ENCODE measurements at places on chromosomes 5 and 9.
A peak's percentile ranks its signal among the peaks of the same experiment; 100 is the strongest.

DNA sequence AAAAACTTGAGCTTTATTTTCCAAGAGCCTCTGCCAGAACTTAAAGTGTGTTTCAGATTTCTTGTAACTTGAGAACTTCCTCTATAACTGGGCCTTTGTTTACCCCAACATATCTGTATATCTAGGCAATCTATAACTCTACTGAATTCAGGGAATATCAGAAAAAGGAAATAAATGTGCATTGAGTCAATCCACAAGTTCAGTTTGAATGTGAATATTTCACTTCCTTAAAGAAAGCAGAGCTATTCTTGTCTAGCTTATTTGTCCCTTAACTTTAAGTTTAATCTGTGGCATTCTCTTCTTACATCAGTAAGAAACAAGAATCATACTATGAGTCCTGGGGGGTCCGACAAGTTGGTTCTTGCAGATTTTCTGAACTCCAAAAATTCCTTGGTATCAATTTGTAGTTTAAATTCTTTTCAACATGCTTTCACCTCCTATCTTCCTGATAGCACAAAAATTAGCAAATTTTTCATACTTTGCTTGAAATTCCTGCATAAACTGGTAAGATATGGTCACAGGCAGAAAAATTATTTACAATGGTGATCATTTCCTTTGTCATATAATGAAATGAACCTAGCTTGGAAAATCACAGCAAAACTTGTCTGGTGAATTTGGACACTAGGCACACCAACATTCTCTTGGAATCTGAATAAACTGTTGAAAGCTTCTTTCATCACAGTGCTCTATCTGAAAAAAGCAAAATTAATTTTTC lies 19.8 kb upstream of the ITGA1 start:
- DNase-seq = no peak

GRCh38 chr5:144028058-144028457 lies 142.4 kb downstream of the YIPF5 start:
- DNase-seq = peak; percentile 84

- peak; percentile 99 for DNase-seq
Measured at GRCh38 chr5:38871790-38872551, 26.2 kb downstream of the OSMR start.

DNA sequence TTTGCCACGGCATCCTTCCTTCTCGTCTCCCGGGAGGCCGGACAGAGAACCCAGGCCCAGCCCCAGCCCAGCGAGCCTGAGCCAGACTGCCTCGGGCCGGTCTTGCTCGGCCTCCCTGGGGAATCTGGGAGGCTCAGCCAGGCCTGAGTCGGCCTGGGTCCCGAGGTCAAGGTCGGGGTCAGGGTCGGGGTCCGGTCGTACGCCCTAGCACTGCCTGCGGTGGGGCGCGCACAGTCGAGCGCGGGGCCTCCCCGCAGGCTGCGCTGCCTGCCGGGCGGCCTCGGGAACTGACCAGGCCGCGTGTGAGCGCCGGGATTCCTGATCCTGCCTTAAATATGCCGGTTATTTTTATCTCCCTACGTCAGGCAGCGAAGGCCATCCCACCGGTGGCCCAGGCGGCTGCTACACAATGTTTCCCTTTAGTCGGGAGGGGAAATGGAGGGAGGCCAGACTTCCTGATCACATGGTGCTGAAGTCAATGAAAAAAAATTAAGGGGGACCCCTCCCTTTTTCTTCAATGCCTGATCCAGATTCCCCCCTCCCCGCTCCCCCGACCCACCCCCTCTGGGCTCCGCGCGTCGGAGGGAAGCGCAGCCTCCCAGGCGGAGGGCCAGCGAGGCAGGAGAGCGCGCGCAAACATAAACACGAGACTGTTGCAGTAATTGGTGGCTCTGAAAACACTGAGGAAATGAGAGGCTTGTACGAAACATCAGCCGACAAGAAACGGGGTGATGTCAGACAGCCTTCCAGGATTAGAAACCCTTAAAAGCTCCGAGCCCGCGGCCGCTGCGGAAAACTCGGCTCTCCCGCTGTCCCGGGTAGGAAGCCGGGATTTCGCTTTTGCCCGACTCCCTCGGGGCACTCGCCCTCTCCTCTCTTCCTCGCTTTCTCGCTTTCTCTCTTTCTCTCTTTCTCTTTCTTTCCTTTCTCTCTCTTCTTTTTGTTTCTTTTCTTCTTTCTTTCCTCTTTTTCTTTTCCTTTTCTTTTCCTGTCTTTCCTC lies 148.2 kb upstream of the KLF4 start:
- DNase-seq = peak; percentile 96

GRCh38 chr5:124888622-124889485 lies 142.4 kb upstream of the ZNF608 start:
- no peak for DNase-seq

- DNase-seq = no peak
Measured at GRCh38 chr9:127184641-127185040, 62.2 kb upstream of the ANGPTL2 start.

DNA sequence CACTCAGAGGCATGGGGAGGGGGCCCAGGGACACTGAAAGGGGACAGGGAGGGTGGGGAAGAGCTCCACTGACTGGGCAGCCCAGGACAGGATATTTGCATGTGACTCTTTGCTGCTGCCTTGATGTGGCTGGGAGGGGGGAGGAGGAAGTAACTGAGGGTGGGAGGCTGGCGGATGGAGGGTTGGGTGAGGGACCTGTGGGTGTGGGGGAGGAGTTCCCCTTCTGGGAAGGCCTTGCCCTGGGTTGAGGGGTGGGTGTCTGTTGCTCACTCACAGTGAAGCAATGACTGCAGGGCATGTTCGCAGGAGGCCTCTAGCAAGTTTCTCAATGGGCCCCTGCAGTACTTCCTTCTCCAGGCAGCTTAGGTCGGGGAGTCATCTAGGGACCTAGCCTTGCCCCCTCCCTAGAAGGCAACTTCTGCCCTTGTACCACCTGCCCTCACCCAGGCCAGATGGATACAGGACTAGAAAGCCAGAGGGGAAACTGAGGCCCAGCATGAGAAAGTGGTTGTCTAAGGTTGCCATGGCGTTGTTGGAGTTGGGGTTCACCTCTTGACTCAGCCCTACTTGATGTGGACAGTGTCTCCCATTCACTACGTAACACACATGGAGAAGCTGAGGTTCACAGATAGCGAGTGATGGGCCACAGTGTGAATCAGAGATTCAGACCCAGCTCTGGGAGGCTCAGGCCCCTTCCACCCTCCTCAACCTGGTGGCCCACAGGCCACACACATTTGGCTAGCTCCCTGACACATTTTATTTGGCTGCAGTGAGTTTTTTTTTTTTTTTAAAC lies 3.0 kb downstream of the GRK6 start:
- no peak for DNase-seq

DNA sequence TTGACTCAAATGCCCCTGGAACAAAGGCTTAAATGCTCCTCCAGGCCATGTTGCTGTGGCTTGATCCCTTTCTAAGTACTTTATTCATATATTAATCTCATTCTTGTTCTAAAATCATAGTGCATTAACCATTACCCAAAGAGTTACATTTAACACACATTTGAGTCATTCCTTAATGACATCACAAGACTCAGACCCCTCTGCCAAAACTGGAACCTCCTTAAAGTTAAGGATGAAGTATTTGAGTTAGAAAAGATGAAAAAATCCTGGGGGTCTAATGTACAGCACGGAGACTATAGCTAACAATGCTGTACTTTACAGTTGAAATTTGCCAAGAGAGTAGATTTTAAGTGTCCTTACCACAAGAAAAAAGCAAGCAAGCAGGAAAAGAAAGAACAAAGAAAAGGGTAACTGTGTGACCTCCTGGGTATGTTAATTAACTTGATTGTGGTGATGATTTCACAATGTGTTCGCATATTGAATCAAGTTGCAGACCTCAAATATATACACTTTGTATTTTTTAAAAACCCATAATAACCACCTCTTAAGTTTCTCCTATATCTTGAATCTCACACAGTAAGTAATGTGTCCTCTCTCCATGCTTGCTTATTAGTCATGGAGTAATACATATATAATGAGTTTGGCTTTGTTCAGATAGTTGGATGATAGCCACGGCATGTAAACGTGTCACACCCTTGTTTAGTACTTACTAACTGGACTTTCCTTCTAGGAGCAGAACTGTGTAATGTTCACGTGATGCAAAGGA lies 376.9 kb downstream of the SEMA5A start:
- no peak for DNase-seq

GRCh38 chr9:126379661-126380360 lies 53.2 kb downstream of the MVB12B start:
- DNase-seq = peak; percentile 27

DNA sequence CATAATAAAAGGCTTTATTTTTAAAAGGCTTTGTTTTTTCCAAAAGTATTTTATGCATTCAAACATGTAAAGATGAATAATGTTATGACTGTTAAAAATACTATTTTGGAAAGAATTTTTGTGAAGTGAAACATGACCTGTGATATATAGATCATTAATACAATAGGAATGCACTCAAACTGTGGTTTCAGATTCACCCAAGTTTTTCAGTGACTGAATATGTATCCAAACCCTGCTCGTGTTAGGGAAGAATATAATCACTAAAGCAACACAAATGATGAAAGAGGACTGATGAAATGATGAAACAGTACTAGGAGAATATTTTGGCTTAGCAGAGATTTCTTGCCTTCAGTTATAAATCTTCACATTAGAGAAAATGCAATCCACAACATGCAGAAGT lies 278.0 kb downstream of the ADAMTS6 start:
- peak; percentile 95 for DNase-seq

DNA sequence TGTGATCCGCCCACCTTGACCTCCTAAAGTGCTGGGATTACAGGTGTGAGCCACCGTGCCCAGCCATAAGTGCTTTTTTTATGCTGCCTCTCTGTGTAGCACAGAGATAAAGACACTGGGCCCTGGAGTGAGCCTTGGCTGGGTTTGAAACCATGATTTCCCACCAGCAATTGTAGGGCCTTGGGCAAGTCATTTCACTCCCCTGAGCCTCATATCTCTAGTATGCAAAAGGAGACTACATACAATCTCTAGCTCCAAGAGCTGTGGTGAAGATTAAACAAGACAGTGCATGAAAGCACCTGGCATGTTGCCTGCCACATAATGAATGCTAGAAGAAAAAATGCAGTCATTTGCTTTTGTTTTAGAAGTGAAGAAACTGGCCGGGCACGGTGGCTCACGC lies 3.9 kb downstream of the FABP6 start:
- peak; percentile 39 for DNase-seq

GRCh38 chr5:116446356-116447005 lies 128.1 kb downstream of the SEMA6A start:
- DNase-seq = no peak

DNA sequence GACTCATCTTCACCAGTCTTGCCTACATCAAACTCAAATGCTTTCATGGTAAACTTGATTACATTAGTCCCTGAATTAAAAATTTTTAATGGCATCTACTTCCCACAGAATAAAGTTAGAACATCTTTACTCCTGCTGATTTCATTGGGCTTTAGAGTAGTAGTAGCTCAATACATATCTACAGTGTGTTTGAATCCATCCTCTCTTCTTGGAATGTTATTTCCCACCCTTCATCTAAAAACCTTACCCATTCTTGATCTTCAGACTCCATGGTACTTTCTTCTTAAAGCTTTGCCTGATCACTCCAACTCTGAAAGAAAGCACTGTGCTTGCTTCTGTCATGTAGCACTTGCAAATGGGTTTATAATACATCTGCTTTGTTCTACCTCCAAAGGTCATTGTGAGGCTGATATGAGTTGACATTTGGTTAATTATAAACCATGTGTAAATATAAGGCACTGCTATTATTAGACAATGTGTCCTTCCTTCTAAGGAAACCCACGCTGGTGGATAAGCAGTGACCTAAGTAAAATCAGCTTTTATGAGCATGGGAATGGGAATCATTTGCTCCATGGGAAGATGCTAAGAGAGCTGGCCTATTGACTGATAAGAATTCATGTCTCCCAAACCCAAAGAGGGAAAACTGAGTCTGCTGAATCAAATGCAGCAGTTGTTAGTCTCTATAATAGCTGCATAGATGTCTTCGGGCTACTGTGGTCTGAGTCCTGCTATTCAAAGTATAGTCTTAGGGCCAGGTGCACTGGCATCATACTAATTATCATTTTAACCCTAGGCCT lies 7.5 kb upstream of the PRLR start:
- DNase-seq = no peak

- DNase-seq = peak; percentile 51
Measured at GRCh38 chr9:33306037-33306436, 15.7 kb downstream of the NFX1 start.

- DNase-seq = no peak
Measured at GRCh38 chr5:120153551-120153950, 310.5 kb upstream of the PRR16 start.

DNA sequence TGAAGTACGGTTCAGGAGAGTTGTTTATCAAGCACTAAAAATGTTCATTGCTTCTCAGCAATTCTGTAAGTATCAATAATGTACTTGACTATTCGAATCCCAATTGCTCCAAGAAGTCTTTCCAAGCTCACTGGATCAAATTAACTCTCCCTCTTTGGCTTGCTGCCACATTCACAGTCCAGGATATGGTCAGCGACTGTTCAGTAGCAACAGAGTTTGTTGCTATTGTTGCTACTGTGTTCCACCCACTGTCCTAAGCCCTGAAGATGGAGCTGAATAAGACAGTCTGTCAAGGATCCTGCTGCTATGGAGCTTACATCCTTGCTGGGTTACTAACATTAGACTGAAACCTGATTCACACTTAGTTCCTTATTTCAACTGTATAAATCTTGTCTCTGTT lies 110.8 kb downstream of the FGF10 start:
- DNase-seq = no peak

DNA sequence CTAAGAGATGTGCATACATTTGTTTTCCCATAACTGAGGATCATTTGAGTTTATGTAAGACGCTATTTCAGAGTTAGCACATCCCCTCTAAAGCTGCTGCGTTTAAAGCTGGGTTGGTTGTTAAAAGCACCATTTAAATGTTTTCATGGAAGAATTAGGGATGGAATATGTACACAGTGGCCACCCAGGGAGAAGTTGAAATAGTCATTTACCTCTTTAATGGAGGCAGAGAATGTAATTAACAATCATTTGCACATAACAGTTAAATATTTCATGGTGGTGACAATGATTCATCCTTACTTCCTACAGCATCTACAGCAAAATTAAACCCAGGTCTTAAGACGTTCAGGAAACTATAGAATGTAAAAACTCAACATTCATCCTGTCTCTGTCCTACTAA lies 100.3 kb downstream of the KIF4B start:
- DNase-seq = no peak

DNA sequence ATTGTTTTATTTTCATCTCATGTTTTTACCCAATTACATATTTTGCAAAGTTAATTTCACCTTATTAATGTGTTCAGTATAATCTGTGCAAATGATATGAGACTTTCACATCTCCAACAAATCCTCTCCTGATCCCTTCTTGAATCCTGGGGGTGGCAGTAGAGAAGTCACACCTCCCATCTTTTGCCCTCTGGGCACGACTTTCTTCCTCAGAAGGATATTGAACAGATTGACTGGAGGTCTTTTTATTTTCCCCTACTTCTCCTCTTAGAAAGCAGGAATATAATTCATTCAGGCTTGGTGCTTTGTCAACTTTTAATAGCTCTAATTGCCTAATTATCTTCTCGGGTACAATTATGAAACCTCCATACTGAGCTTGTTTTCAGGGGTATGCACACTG lies 1037.1 kb upstream of the NUDT12 start:
- DNase-seq = no peak

GRCh38 chr5:14308384-14309154 lies 165.4 kb downstream of the TRIO start:
- no peak for DNase-seq

GRCh38 chr5:178630475-178630930 lies 3.7 kb upstream of the CLK4 start:
- peak; percentile 60 for DNase-seq

GRCh38 chr5:78920604-78921003 lies 64.5 kb downstream of the ARSB start:
- peak; percentile 45 for DNase-seq

All from iris pigment epithelial cell (primary cell).